ENCODE measurements at places on chromosomes 5 and 9.

DNA sequence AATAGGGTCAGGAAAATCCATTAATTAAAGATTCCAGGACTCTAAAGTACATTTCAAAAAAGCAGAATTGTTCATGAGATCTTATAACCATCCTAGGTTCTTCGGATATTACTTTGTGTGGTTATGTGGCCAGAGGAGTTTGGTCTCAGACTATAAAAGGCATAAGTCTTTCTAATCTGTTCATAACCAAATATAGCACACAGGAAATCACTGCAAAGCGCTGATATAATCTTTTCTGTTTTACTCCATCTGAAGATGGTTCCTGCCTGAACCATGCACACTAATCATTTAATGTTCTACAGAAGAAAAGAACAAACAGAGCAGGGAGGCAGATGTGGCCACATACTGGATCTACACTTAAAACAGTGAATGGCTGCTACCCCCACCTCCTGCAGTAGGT lies 182.8 kb downstream of the SEMA5A start:
- DNase-seq, result no peak

- no peak for DNase-seq
Observed at GRCh38 chr9:132787748-132788159, 90.3 kb downstream of the AK8 start.

DNA sequence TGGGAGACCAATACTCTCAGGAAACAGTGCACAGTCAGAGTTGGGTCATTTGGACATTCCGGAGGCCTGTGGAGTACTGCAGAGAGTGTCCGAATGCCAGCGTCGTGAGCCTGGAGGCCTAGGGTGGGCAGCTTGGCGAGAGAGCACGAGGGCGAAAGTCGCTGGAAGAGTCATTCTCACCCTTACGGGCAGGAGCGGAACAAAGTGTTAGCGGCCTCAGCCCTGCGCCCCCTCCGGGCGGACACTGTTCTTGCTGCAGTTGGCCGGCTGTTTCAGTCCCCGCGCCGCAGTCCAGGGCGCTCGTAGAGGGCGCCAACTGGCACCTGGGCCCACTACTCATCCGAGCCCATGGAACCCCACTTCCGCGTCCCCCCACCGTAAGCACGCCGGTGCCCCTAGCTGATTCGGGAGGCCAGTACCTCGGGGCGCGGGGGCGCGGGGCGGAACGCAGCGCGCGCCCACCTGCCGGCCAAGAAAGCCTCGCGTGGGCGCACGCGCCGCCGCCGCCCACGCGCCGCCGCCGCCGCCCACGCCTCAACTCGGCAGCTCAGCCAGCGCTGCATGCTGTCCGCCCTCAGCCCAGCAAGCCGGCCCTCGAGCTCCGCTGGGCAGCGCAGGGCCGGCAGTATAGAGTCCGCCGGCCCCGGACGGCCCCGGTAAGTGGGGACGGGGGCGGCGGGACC lies 99.7 kb upstream of the CCL21 start:
- DNase-seq, result no peak

DNA sequence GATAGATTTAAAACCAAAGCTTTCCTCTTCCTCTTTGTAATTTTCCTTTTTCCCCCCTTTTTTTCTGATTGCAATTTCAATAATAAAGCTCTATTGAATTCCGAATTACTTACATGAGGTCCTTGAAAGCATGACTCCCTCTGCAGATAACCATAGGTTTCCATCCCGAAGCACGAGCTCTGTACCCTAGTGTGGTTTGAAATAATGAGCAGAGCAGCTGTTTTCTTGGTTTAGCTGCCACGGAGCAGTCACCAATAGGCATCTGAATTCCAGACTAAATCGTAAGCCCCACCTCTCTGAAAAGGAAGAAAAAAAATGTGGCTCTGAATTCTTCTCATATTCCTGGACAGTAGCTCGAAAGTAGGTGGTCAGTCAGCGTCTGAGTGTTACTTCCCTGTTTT lies 18.5 kb upstream of the GNE start:
- DNase-seq, result no peak

GRCh38 chr5:61228691-61229280 lies 66.5 kb upstream of the SMIM15 start:
- DNase-seq, result no peak

DNA sequence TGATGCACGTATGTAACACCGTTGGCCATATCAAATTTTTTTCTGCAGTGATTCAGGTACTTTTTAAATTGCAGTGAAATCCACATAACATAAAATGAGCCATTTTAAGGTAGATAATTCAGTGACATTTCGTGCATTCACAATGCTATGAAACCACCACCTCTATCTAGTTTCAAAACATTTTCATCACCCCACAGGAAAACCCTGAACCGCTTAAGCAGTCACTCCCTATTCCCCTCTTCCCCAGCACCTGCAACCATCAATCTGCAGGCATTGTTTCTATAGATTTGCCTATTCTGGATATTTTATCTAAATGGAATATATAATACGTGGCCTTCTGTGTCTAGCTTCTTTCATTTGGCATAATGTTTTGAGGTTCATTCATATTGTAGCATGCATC lies 79.2 kb downstream of the BOD1 start:
- DNase-seq, result no peak

GRCh38 chr9:22211588-22212360 lies 202.7 kb upstream of the CDKN2B start:
- no peak for DNase-seq

- no peak for DNase-seq
Observed at GRCh38 chr5:133322743-133323142, 270.9 kb downstream of the HSPA4 start.

Data from CD4-positive, alpha-beta T cell treated with Interleukin-4 for 4 hours (primary cell).